Caco-2 (cell line): ENCODE measurements at places on chromosomes 2 and 18. TPM values are rescaled to one million over a fixed set of nuclear protein-coding genes. Genes with fewer than 3 reads are reported as not detected.

STAT1 gene
- total RNA-seq, result 113 and 126 TPM in 2 replicates

FLACC1 gene
- total RNA-seq, result 0.86 and 0.91 TPM in 2 replicates

CCDC121 gene
- 3.9 and 4.7 TPM in 2 replicates for total RNA-seq

SAG gene
- not detected in 2 replicates for total RNA-seq

VAMP8 gene
- 82.9 and 85.5 TPM in 2 replicates for total RNA-seq

DSG4 gene
- total RNA-seq, result not detected in 2 replicates

IL1B gene
- total RNA-seq, result 0.18 TPM in 1 of 2 replicates, not detected in the other

GRCh38 chr18:78505851-78506461 is 473.7 kb upstream of the SALL3 start:
- DNase-seq, result no peak

DNA sequence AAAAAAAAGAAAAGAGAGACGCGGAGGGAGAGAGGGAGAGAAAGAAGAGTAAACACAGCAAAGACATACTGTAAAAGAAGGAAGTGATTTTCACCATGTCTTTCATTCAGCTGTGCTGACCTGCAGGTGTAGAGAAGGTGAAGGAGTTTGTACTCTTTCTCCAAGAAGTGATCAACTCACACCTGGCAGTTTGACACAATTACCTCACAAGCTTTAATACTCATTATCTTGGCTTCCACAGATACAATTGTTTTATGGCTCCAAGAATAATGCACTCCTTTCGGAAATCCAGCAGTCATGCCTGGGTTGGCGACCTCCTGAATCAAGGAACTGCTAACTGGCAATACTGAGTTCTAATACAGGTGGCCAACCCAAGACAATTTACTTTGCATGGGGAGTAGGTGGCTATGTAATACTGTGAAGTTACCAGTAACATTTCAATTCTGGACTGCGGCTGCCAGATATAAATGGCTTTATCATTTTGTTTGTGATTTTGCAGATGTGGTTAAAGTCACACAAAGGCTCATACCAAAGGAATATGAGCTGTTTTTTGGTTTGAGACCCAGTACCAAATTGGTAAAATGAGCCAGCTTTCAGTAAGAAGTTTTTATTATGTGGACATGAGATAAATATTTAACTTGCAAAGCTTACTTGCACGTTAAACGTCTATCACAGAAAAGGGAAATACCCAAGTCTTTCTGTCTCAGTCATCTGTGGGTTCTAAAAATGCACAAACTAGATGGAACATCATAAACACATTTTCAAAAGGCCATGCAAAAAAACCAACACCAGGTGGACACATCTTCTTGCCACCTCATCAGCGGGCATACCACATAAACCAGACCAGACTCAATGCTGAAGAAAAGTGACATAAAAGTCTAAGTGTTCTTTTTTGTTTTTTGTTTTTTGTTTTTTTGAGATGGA is 69.3 kb downstream of the NCKAP5 start:
- DNase-seq, result no peak

DNA sequence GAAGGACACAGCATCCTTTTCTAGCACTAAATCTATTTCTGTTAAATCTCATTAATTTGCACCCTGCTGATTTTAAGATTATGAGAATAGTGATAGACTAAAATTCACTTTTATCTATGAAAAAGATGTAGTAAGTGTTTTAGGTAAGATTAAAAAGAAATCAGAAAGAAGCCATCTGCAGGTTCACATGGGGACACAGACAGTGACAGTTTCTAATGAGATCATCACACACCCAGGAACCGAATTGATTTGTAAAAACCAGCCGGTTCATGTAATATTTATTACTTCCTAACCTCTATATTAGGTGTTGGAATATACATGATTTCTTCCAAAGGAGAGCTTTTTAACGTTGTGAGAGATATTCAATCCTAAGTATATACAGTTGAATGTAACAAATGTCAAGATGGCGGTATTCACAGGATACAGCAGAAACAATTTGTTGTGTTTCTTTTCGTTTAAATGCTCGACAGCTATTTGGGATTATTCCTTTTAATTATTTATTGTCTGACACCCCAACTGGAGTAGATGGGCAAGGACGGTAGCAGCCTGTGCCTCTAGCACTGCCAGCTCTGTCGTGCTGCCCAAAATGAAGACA is 223.4 kb downstream of the CCDC102B start:
- no peak for DNase-seq

GRCh38 chr18:44709307-44710126 is 28.8 kb downstream of the SETBP1 start:
- no peak for DNase-seq

- no peak for DNase-seq
These were observed 92.5 kb downstream of the PRPF40A start for GRCh38 chr2:152624805-152625204.

DNA sequence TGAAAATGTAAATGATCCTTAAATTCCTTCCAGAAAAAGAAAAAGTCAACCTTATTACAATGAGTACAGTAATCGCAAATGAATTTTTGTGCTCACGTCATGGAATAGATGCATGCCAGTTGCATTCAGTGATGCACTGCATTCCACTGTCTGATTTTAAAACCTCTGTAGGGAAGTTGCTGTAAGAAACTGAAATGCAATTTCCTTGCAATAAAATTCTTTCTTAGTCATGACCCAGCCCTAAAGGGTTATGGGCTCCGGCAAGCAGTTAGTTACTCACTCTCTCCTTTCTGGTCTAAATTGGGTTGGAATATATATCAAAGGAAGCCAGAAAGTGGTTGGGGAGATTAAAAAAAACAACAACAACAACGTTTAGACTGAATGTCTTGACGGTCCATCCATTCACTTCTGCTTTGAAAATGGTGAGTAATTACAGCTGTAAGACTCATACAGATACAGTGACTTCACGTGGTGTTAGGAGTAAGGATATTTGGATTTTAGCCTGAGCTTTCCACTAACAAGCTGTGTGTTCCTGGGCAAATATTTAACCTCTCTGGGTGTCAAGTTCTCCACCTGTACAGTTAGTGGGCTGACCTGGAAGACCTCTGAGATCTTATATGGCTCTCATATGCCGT is 8.6 kb upstream of the RND3 start:
- no peak for DNase-seq

- DNase-seq, result no peak
These were observed 32.4 kb downstream of the ORC2 start for GRCh38 chr2:200930947-200931626.

- no peak for DNase-seq
These were observed 90.0 kb upstream of the NCKAP5 start for GRCh38 chr2:133658020-133658903.

- no peak for DNase-seq
These were observed 303.2 kb downstream of the MYCN start for GRCh38 chr2:16243411-16243996.

GRCh38 chr2:205655779-205656456 is 26.4 kb upstream of the NRP2 start:
- DNase-seq, result no peak

GRCh38 chr2:72300147-72300684 is 152.6 kb upstream of the CYP26B1 start:
- no peak for DNase-seq

DNA sequence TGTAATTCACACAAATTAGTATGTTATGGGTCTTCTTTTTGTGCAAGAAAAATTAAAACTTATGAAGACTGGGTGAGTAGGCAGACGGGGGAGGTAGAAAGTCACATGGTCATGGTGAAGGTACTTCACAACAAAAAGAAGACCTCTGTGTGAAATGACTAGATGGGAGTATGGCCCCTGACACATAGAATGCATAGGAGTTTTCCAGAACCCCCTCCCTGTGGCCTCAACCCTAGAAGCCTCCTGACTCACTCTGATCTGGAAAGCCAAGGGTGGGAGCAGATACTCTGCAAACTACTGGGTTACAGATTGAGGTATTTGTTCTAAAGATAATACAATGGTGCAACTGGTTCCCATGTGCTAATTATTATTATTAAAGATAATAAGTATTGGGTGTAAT is 23.2 kb downstream of the SATB2 start:
- no peak for DNase-seq

DNA sequence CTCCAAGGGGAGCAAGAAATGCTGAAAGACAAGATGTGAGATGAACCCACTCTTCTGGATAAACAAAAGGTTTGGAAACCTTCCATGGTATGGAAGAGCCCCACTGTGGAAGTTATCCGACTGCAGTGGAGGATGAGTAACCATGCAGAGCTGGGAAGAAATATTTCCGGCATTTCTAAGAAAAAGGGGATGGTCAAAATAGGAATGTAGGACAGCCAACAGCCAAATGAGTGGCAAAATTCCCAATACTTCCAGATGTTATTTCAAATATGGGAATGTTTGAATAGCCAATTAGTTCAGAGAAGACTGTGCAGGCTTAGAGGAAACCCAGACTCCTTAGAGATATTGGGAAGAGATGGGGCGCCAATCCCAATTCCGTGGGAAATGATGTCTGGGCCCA is 246.8 kb downstream of the RAD51AP2 start:
- no peak for DNase-seq

DNA sequence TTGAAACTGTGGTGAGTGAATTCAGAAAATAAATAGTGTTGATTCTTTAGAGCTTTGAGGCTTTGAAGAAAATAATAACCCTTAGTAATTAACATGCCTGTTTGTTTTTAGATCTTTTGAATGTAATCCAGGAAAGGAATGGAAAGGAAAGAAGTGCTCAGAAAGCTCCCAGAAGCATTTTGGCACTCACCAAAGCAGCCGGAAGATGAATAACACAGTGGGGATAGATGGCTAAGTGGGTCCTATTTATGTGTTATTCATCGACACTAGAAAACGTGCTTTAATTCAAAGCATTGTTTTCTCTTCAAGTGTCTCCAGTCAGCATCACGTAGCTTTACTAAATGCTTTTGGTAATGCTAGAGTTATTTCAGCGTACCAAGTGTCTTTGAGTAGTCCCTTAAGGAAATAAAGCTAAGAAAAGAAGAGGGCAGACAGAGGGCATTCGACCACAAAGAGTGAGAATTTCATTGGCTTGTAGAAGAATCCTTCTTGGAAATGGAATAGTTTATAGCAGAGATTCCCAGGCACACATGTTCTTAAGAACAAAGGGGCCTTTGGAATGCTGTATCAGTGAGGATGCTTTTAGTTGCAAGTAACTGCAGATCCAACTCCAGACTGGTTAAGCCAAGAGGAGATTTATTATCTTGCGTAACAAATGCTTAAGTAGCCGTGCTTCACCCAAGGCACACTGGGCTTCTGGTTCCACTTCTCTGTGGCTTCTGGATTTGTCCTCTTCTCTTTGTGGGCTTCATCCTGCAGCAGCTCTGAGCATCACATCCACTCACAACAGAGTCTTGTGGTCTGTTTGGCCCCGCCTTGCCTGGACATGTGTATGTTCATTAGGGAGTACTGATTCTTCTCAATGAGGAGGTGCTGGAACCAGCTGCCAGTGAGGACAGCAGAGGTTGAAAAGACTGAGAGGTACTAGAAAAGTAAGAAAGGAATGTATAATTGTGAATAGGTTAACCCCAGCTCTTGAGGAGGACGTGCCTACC is 63.6 kb upstream of the LTBP1 start:
- no peak for DNase-seq

DNA sequence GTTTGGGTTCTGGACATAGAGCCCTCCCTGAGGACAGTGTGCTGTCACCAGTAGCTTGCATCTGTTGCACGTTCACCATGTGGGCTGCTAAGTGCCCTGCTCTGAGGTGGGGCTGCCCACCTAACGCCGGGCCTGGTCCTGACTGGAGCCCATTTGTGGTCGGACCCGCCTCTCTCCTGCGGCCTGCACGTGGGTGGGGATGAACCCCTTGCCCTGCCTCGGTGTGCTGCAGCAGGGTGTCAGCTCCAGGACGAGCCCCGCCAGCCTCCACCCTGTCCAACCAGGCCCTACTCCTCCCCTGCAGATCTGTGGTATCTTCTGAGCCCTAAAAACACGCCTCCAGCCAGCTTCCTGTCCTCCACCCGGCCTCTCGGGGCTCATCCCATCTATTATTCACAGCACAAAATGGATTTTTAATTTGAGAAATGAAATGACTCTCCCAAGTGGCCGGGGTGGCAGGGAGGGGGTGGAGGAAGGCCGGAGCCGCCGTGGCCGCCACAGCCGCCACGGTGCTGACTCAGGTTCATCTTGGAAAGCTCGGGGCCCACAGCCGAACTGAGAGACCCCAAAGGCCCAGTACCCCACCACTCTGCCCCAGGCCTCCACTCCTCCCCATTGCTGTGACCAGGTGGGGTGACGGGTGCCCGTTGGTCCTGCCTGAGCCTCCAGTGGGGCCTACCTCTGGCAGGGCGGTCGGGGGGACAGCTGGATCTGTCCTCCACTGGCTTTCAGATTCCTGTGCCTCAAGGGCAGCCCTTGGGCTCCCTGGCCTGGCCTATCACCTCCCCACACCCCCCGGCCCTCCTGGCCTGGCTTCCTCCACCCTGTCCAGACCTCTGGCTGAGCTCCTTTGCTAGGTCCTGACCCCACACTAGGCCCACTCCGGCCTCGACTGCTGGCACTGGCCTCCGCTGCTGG is 2.8 kb upstream of the ECEL1 start:
- no peak for DNase-seq

DNA sequence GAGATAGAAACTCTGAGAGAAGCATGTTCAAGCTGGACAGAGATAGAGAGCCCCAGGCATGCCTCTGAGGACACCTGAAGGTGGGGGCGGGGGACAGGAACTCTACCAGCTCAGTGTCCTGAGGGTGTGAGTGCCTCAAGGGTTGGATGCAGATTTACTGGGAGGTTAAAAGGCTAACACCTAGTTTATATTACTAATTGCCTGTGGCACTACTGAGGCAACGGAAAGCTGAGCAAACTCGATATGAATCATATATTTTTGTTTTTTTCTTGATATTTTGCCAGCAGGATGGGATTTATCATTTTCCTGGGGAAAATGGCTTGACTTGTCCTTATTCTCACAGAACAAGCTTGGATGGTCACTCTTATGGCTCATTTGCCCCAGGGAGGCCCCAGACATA is 319.5 kb downstream of the ALK start:
- no peak for DNase-seq

- no peak for DNase-seq
These were observed 180.6 kb downstream of the ATAD2B start for GRCh38 chr2:23746141-23746863.

GRCh38 chr18:65788373-65788772 is 37.6 kb downstream of the CDH7 start:
- peak; percentile 34 for DNase-seq
